ENCODE measurements at places on chromosomes 1 and 21.

DNA sequence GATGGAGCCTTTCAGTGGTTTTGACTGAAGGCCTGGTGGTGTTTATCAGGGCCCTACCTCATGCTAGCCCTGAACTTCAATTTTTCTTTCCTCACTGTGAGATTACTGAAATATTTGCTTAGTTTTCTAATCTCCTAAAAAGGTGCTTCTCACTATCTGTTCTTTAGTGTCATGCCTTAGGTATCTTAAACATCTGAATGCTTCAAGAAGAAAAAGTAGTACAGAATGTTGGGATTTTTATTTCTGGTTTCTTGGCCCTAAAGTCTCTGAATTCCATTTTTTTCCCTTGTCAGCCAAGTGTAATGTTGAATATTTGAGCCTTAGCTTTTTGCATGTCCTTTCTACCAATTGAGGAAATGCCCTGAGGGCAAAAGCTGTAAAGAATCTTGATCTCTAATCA is 47.9 kb upstream of the PRKACB start:
- no peak for DNase-seq

GRCh38 chr1:99645203-99645602 is 710 bp upstream of the PALMD start:
- DNase-seq, result no peak

DNA sequence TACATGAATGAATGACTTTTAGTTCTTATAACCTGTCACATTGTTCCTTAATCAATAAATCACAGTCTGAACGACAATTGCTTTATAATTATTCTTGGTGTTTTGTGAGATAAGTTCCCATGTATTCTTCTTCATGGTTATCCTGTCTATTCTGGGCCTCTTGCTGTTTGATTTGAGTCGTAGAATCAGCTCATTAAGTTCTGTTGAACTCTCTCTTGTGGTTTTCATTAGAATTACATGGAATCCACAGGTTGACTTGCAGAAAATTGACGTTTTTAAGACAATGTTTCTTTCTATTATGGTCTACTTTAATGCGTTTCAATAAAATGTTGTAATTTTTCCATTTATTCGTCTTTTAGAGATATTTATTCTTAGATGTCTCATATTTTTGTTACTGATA is 4.0 kb upstream of the LCE1A start:
- DNase-seq, result no peak

DNA sequence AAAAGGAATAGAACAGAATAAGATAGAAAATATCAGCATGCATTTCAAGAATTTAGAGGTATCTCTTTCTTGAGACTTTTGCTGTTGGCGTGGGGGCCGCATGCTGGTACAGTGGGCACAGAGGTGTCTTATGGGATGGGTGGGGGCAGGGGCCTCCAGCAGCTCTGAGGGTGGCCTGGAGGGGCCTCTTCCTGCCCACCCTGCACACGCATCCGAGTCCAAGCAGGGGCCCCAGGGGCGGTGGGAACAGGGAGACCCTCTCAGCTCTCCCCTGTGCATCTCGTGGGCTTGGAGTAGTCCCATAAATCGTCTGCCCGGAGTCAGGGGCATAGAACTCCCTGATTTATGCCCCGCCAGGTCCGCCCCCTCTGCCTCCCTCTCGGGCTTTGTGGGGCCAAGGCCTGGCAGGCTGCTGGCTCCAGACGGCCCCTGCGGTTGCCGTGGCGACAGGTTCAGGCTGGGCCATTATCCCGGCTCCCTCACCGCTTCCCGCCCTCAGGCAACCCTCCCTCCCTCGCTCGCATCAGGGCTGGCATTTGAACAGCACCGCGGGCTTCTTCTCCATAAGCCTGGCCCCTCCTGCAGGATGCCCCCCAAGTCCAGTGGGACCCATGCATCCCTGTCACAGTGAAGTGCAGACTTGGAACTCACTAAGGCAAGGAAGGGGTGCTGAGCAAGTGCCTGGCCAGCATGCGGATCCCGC is 133.2 kb upstream of the ZBTB40 start:
- DNase-seq, result no peak

DNA sequence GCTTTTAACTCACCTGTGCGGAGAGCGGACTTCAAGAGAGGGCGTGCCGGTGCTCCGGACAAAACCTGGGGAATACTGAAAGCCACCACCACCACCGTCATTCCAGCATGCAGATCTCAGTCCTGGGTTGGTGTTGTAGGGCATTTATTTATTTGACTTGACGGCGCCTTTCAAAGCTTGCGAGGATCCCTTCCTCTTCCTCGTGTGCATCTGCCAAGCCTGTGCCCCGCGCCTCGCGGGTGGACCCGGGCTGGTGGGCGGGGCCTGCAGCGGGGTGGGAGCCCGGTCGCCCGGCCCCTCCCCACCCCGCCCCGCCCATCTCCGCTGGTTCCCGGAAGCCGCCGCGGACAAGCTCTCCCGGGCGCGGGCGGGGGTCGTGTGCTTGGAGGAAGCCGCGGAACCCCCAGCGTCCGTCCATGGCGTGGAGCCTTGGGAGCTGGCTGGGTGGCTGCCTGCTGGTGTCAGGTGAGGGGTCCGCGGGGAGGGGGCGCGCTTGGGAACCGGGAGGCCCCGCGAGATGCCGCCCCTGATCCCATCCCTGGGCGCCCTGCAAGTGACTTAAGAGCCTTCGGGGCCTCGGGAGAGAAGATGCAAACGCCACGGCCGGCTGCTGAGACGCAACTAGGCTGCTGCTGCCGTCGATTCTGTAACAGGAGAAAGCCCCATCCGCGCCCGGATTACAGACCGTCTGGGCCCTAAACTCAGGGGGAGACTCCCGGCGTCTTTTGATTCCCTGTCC is at the start of gene IL10RB:
TSS of gene IL10RB (plus strand) at position 318 of the 739 bp plus-strand sequence. CDS start at position 417, 99 bp downstream.
- peak; percentile 77 for DNase-seq

GRCh38 chr21:33278721-33279120 is 12.6 kb downstream of the IL10RB start:
- no peak for DNase-seq

DNA sequence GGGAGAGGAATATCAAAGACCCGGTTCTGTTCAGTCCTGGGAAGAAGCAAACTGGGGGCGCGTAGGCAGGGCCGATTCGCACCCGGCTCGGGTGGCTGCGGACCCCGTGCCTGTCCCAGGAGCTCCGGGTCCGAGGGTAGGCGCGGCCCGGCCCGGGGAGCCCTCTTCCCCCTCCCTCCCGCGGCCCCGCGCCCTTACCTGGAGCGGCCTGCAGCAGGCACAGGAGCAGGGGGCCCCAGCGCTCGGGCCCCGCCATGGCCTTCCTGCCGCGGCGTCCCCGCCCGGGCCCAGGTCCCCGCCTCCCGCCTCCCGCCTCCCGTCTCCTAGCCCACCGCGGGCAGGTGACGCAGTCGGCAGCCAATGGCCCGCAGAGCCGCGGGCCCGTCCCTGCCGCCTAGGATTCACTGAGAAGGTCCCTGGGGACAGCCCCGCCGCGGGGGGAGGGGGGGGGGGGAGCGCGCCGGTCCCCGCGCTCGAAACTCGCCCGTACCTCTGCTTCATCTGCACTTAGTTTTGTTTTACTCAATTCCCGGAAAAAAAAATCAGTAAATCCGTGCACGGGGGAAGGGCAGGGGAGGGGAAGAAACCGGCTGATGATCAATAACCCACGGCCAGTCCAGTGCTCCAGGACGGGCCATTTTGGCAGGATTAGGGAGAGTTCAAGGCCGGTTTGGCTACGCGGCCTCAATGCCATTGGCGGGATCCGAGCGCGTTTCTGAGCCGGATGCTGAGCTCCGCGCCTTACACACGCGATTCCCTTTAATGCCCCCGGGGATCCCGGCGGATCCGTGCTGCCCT is at the start of gene IFNLR1:
TSS of gene IFNLR1 (minus strand) at position 297 of the 798 bp plus-strand sequence. CDS start at position 256, 41 bp downstream.
- DNase-seq, result peak; percentile 85

DNA sequence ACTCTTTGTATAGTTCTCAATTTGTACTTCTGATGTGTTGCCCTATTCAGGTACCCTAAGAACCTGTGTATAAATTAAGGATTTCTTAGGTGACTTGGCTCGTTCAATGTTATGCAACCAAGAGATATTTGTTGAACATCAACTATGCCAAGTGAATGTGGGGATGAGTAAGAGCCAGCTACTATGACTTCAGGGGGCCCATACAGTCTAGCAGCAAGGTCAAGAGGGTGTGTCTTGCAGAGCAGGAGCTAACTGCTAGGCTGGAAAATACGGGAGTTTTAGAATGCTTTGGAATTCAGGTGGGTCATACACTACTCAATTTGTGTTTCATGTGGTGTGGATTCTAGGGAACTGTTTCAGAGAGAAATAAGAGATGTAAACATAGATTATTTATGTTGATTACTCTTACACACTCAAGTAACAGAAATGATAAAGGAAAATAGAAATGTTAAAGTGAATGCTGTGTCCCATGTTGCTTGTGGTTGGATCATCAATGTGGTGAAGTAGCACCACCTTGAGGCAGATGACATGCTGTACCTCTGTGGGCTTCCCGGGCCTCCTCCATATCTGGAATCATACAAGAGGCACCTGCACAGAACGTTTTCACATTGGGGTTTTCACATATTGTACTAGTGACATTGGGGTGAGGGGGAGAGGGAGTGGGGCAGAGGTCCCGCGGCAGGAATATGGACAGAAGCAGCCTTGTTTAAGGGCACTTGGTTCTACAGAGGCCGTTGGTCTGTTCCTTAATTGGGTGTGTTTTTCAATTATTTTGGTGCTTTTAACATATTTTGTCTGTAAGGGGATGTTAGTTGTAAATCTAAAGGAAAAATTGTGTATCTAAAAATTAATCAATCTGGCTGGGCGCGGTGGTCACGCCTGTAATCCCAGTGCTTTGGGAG is 12.4 kb downstream of the ARPC5 start:
- DNase-seq, result peak; percentile 64

DNA sequence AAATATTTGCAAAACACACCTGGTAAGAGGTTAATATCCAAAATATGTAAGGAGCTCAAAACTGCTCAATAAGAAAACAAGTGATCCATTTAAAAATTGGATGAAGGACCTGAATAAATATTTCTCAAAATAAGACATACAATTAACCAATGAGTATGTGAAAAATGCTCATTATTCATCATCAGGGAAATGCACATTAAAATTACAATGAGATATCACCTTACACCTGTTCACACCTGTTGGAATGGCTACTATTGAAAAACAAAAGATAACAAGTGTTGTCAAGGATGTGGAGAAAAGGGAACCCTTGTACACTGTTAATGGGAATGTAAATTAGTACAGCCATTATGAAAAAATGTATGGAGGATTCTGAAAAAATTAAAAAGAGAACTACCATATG is 136.0 kb upstream of the GREM2 start:
- no peak for DNase-seq

- no peak for DNase-seq
These were observed 1406.0 kb downstream of the KCNT2 start for GRCh38 chr1:195202241-195202640.

- DNase-seq, result peak; percentile 58
These were observed 22.5 kb upstream of the KCNE1 start for GRCh38 chr21:34534522-34534921.

DNA sequence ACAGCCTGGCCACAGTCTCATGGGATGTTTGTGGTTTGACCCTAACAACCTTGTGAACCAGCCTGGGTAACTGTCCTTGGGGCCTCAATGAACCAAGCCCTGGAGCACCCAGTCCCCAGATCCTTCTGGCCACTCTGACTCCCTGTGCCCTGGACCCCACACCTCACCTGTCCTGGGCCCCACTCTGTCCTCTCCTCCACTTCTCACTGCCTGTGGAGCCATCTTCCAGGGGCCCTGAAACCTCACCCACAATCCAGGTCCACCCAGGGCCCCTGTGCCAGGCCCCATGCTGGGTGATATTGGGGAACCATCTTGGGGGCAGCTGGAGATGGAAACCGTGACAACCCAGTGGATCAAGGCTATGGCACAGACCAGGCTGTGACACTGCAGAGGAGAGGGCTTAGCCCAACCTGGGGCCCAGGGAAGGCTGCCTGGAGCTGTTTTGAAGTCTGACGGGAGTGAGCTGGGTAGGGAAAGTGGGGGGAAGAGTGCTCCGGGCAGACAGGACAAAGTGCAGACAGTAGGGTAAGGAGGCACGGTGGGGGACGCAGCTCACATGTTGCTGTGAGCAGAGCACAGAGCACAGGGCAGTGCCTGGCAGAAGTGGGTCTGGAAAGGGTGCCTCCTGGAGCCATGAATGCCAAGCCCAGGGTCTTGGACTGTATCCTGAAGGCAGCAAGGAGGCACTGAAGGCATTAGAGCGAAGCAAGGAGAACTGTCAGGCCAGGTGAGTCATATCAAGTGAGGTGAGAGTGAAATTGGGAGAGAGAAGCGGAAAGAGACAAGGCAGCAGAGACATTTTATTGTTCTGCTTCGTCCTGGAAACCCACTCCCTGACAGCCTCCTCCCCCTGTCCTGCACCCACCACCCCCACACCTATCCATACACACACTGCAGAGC is 12.1 kb upstream of the LRP8 start:
- no peak for DNase-seq

GRCh38 chr1:182587666-182588499 is 1.2 kb downstream of the RNASEL start:
- no peak for DNase-seq

DNA sequence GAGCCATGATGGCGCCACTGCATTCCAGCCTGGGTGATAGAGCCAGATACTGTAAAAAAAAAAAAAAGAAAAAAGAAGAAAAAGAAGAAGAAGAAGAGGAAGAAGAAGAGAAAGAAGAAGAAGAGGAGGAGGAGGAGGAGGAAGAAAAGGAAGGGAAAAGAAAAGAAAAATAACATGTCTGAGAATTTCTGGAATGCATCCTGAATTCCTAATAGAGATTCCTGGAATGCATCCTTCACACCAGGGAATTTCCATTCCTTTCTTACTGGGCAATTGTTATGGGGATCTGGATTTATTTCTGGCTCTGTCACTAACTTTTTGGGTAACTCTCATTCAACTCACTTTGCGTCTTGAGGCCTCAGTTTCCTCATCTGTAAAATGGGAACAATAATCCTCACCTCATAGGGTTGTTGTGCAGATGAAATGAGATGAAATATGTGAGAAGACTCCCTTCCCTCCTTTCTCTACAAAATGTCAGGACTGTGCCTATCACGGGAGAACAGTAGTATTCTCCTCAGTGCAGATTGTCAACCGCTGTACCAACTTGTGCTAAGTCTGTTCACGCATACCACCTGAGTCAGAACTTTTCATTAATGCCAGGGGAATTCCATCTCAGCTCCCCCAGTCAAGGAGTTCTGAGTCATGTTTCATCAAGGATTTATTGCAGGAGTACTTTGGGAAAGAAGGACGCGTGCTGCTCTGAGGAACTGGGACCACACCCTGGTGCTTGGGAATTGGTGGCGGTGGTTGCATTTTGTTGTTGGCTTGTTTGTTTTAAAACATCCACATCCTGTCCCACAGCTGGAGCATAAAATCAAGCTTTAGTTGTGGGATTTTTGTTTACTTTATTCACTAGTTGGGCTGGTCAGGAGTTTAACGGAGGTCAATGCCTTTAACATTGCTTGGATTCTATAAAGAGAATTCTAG is 42.4 kb upstream of the ROR1 start:
- no peak for DNase-seq

DNA sequence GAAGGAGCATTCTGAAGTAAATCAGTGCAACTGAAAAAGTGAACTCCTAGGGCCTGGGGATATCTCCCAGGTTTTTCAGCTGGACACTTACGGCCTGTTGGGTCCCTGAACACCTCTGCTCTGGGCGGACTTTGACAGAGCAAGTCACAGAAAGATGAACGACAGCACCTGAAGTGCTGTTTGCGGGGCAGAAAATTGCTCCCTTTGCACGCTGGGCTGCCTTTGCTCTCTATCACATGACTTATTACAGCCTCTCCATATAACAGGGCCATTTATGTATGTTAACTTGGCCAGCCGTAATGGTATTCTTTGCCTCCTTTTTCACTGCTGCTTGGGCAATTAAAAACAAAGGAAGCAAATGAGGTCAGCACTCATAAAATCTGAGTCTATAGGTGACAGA is 332.9 kb downstream of the BARHL2 start:
- DNase-seq, result no peak

All from activated CD8-positive, alpha-beta memory T cell treated with anti-CD3 and anti-CD28 coated beads, Interleukin-2, amount 10 ng/mL, durations not matched to agents 7 days and 5 days (primary cell).